Stimulated activated CD4-positive, alpha-beta T cell treated with anti-CD3 and anti-CD28 coated beads, Interleukin-1b, Interleukin-23, amount 100 ng/mL, for 24 hours (primary cell): ENCODE measurements at places on chromosomes 3 and 15.

GRCh38 chr3:158267015-158267414 lies 157.1 kb downstream of the RSRC1 start:
- no peak for DNase-seq

GRCh38 chr15:92934716-92935115 lies 34.6 kb downstream of the CHD2 start:
- no peak for DNase-seq

DNA sequence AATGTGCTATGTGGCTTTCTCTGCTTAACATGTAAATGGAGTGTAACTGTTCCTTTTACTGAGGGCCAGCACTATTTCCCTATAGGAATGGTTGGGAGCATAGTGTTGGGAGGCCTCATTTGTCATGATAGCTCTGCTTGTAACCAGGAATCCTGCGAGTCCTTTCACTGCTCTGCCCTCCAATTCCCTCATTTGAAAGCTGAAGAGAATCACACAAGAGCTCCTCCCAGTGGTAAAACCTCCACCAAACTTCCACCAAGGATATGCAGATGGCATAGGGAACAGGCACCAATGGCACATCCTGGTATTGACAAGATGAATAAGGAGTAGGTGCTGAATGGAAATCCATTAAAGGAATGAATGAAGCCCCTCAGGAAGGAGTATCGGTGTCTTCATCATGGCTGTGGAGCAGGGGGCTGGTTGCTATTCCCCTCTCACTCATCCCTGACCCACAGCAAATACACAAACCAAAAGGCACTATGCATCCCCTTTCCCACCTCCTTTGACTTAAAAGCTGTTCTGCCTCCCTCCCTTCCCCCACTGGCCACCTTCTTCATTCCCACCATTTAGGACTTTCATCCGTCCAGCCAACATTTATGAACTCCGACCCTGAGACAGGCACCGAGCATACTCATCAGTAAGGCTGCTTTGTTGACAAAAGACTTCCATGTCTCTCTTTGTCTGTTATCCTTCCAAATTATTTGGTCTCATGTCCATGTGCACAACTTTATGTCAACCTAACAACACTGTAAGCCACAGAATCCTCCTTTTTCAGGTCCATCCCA lies 560.8 kb downstream of the FOXP1 start:
- DNase-seq = no peak

DNA sequence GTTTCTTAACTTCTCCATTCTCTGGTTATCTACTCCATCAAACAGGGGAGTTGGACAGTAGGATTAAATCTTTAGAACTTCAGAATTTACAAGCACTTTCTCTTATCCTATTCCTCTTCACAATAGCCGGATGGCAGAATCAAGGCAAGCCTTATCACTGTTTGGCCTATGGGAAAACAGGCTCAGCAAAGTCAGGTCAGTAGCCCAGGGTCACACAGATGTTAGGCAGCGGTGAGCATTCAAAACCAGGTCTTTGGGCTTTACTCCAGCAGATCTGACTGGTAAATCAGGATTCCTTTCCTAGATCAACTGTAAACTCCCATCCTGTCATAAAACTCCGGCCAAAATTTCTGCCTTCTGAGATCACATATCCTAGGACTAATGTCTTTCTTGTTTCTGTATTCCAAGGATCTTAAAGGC lies 258.4 kb downstream of the OPA1 start:
- DNase-seq = no peak

- no peak for DNase-seq
These were observed 50.4 kb upstream of the TBC1D21 start for GRCh38 chr15:73822998-73823397.

GRCh38 chr3:181487236-181487978 lies 224.3 kb upstream of the SOX2 start:
- no peak for DNase-seq

DNA sequence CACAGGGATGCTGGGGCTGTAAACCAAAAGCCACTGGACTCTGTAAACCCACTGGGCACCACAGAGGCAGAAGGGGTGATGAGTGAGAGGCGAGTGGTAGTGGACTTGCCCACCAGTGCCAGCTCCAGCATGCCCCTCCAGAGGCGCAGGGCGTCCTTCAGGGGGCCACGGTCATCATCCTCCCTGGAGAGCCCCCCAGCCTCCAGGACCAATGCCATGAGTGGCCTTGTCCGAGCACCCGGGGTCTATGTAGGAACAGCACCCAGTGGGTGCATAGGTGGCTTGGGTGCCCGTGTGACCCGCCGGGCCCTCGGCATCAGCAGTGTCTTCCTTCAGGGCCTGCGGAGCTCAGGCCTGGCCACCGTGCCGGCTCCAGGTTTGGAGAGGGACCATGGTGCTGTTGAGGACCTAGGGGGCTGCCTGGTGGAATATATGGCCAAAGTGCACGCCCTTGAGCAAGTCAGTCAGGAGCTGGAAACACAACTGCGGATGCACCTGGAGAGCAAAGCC lies at the start of gene BFSP2:
Gene BFSP2 (plus strand): TSS at position 51 of the 510 bp plus-strand sequence. CDS start 28 bp downstream, at position 79.
- DNase-seq = no peak

DNA sequence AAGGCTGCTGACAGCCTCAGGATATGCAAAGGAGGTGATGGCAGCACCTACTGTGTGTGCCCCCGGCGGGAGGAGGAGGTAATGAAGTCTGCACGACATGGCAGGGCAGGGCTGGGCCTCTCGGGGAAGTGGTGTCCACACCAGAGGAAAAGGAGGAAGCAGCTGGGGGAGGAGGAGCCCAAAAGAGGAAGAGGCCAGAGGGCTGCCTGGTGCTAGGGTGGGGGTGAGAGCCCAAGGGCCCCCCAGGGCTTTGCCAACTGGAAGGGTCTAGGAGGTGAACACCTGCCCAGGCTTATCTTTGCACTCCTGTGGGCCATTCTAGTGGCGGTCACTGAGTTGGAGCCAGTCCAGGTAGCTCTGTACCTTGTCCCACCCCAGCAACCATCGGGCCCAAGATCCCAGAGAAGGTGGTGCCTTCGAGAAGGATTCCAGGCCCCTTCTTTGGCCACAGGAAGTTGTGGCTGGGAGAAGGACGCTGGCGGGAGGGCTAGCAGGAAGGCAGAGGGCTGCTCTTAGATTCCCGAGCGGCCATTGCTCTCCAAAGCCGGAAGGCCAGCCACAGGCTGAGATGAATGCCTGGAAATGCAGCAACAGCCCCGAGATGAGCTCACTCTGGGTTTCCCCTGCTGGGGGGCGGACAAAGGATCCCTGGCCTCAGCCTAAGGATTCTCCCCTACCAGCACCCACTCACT lies 7.0 kb downstream of the GNAI2 start:
- peak; percentile 28 for DNase-seq

GRCh38 chr3:170171563-170171962 lies 10.0 kb downstream of the PHC3 start:
- DNase-seq = no peak

DNA sequence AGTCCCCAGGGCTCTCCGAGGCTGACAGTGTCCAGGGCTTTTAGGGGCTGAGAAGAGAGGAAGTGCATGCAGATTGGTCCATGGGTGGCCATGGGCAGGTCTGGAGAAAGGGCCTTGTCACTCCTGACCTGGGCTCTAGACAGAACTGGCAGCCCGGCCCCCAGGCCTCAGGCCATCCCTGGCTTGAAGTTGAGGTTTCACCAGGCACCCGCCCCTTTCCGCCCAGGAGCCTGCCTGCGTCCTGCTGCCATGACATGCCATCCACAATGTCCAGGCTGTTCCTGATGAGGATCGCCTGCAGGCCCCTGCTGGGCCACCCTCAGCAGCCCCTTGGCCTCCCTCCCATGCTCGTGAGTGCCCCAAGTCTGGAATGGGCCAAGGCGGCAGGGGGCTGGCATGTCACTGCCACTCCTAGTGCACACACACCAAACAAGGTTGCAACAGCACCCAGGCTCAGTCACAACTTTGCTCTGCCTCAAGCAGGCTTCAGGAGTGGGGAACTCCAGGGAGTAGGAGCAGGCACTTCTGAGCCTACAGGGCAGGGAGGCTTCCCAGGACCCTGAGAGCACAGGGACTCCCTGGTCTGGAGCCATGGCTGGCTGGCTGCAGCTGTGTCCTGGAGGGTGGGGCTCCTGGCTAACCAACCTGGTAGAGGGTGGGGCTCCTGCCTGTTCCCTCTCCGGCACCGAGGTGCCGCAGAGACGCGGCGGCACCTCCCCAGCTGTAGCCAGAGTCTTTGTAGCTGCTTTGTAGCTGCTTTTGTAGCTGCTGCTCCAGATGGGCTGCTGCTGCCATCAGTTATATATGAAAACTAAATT lies 1457.1 kb upstream of the GBE1 start:
- DNase-seq = no peak

DNA sequence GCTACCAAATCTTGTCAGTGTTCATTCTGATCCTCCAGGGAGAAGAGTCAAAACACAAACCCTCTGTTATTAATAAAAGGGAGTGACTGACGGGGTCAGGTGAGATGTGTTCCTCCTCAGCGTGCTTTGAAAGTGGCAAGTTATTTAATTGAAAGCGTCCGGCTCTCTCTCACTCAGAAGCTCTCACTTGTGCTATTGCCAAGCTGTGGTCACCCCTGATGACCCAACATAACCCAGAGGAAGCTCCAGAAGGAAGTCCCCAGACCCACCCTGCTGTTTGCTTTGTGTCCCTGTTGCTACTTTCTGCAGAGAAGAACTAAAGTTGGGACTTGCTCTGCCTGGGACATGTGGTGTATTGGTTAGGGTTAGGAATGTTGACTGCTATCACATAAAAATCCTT lies 235.6 kb downstream of the EDEM1 start:
- no peak for DNase-seq

GRCh38 chr15:60356832-60357231 lies 41.0 kb downstream of the ANXA2 start:
- DNase-seq = no peak

GRCh38 chr15:77021803-77022381 lies 27.0 kb downstream of the PSTPIP1 start:
- peak; percentile 44 for DNase-seq

DNA sequence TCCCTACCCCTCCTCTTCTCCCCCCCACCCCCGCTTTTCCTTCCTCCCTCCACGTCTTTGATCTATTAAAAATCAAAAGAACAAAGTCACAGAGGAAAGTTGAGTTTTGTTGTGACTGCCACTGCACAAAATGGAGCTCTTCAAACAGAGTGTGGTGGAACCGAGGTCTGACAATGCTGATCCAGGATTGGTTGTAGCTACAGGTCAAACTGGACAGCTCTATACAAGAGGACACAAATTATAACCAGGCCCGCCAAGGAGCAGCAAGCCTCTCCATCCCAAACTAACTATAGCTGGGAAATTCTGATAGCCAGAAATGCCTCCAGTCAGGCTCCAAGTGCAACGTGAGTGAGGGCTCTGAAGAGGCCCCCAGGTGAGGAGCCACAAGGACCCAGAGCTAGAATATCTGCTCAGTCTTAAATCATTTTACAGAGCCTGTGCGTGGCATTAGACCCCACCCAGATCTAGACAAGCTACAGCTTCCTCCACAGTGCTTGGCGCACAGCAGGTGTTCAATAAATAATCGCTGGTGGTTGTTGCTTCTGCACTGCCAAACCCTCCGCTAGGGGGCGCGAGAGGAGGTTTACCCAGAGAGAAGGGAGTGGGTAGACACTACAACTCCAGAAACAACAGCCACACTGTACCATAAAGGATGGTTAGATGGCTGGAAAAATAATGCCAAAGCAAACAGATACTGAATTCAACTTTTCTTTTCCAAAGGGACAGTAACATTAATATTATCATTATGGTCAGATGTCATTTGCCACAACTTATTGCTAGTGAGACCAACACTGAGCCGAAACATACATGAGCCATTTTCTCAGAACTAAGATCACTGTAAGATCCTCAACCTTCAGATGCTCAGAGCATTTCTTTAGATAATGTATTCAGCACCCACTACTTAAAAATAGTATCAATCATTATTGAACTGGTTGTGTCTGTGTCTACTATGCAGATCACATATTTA lies 44.6 kb downstream of the ZIC4 start:
- no peak for DNase-seq
